Hindlimb muscle (tissue), 1 donor: ENCODE measurements at places on chromosomes 2 and 18. TPM values are rescaled to one million over a fixed set of nuclear protein-coding genes. Genes with fewer than 3 reads are reported as not detected.

DNA sequence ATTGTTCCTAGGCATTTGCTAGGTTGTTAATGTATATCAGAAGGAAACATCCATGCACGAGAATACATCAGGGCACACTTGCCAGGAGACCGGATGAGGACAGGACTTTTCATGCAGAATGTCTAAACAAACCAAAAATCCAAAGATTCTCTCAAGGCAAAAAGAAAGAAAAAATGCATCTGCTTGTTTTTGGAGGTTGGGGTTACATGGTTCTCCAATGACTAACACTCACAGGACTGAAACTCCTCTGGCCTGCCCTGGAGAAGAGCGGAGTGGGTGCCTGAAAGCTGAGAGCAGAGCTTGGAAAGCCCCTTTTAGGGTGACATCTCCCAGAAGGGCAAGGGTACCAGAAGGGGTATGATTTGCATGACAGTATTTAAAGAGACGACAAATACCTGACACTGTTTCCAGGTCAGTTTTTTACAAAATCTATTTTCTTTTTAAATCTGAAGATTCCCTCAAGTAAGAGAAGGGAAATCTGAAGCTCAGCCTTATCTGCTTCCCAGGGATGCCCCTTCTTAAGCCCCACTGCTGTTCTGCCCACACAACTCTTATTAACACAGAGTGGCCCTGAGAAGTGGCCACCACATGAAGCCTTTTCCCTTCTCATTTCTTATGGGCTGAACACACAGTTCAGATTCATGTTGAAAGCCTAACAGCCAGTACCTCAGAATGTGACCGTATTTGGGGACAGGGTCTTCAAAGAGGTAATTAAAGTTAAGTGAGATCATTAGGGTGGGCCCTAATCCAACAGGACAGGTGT lies 216.4 kb downstream of the STK39 start:
- no peak for DNase-seq

DNA sequence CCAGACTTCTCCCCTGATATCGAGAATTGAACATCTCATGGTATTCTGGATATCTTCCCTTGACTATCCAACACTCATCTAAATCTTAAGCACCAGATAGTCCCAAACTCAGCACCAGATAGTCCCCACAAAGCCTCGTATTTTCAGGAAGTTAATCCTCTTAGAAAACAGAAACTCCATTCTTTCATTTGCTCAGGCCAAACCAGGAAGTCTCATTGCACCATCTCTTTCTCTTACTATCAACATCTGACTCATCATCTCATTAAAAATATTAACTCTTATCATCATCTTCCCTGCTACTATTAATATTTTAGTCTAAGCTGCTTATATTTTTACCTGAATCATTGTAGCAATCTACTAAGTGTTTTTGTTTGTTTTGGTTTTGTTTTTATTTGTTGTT lies 286.4 kb downstream of the GALNT13 start:
- DNase-seq = no peak

DNA sequence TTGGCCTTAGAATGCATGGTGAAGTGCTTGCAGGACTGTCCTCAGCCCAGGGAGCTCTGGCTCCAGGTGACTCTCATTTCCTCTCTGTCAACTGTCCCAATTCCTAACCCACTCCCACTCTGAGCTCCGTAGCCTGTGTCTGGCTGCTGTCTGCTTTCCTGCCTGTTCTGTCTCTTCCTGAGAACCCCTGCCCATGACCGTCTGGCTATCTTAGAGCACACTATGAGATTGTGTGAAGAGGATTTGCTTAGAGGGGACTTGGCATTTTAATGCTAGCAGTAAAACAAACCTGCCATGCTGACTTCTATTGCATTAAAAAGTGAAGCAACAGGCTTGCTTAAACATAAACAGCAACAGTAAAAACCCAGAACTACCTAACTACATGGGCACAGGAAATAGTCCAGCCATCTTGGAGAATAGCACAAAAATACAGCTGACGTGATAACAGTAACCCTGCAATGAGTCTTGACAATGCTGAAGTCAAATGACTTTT lies 234.7 kb downstream of the PRKCE start:
- DNase-seq = no peak

GRCh38 chr2:163210430-163210918 lies 371.9 kb upstream of the KCNH7 start:
- no peak for DNase-seq

- no peak for DNase-seq
Observed at GRCh38 chr2:109638795-109639194, 24.6 kb downstream of the SOWAHC start.

DNA sequence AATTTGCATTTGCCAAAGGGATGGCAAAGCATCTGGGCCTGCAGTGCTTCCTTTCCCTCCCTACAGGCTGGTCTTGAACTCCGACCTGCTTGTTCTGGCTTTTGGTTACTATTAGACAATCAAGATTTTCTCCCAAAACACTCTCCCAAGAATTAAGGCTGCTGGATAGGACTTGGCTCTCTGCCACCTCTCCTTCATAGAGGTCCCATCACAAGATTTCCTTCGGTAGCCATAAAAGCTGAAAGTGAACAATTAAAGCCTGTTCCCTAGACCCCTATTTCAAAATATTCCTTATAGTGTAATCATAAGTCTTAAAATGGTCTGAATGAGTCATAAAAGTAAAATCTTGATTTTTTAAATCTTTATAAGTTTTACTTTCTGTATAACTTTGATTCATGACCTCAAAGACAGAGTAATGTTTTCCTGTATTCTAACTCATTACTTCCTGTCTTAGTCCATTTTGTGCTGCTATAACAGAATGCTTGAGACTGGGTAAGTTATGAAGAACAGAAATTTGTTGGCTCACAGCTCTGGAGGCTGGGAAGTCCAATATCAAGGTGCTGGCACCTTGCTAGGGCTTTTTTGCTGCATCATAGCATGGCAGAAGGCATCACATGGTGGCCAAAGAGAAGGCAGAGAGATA lies 37.8 kb upstream of the TNP1 start:
- no peak for DNase-seq

DNA sequence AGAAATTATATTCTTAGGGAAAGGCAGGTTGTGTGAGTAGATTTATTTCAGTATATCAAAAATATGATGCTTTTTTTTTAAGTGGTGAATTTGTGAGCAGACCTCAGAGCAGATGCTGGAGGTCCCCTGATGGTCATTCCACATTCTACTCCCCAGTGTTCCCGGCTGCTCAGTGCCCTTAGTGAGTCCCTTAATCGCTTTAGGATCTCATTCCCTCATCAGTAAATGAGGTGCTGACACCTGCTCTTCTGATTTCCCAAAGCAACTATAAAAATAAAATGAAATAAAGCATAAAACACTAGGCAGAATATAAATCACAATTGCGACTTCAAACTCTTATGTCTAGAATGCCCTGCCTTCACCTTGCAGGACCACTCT lies 216.2 kb upstream of the TNP1 start:
- no peak for DNase-seq

AGBL5 gene
- 18.8 TPM for polyA plus RNA-seq

DNA sequence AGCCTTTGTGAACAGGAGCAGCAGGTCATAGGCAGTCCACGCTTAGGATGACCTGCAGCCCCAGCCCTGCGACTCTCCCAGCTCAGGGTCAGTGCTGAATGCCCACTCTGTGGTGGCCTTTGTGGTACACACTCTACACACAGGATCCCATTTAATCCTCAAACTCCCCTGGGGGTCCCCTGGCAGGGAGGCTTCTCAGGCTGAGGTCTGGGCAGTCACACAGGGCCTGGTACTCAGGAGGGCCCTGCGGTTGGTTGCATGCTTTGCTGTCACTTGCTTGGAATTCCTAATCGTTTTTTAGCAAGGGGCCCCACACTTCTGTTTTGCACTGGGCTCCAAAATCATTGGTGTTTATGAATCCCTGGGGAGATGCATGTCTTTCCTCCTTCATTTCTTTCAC lies 113.0 kb downstream of the EML6 start:
- no peak for DNase-seq

ANKRD23 gene
- 13.8 TPM for polyA plus RNA-seq

- DNase-seq = no peak
Observed at GRCh38 chr2:12432985-12433625, 283.6 kb upstream of the TRIB2 start.

TUBA4B gene
- polyA plus RNA-seq = 0.31 TPM

GRCh38 chr2:200000444-200001163 lies 45.2 kb downstream of the MAIP1 start:
- no peak for DNase-seq

- no peak for DNase-seq
Observed at GRCh38 chr2:142865924-142866323, 11.5 kb upstream of the KYNU start.

DNA sequence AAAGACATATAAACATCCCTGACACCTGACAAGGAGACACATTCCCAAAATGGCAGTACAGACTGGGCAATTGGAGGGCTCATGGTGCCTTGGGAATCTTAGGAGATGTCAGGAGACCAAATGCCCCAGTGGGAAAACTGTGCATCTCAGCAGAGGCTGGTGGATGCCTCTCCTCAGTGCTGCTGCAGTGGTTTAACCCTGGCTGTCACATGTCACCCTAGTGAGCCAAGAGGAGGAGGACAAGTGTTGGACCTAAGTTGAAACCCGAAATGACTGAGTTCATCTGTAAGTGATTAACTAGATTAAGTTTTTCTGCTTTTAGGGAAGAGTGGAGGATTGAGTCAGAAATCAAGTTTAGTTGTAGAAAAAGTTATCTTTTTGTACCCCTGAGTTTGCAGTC lies 5.2 kb upstream of the NAGK start:
- no peak for DNase-seq

DNA sequence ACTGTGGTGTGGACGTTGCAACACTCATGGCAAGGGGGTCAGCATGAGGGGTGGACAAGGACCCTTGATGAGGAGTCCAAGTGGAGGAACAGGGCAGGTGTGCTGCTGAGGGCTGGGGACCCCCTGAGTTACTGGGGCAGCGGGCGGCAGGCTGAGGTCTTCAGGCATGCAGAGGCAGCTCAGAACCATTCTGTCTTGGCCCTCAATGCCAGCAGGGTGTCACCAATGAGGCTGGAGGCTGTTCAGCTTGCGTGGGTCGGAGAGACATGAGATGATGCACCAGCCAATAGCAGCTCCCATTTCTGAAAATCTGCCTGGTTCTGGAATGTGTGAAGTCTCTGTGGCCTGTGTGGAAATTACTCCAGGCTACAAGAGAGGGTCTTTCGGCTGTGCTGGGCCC lies 105.4 kb downstream of the INHBB start:
- DNase-seq = no peak

CHRND gene
- 173 TPM for polyA plus RNA-seq

SP140 gene
- polyA plus RNA-seq = 0.85 TPM
